ENCODE measurements at places on chromosomes 4 and X. TPM values are rescaled to one million over a fixed set of nuclear protein-coding genes. Genes with fewer than 3 reads are reported as not detected.

DNA sequence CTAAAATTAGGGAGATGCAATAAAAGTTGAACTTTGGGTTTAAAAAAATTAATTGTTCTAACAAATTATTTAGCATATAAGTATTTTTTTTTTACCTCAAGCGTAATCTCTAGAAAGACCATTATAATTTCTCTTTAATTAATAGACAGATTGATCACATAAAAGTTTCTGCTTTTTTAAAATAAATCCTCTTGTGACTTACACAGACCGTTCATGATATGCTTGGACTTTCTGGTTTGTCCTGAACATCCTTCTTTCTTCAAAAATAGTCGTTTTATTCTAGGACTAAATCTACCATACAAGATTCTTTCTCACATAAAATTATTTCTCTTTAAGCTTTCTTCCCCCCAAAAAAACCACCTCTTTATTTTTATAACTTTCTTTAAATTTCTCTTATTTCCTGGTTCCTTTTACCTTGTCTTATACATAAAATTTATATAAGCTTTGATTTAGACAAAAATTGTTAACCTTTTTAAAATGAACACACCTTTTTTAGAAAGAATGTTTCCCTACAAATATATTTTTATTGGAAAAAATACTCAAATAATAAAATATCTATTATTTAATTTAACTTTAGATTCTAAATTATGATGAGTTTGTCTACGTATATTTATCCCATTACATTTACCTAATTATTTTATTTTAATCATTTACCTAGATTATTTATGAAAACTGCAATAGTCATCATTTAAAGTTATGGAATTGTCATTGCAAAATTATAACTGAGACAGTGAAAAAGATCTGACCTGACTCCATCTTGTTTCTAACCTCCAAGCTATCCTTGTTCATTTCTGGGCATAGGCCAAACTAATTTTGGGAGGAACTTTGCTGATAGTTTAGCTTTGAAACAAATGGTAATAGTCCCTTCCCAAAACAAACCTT, 37.6 kb downstream of the PGRMC2 start:
- no peak overlapping the region for H3K4me3 ChIP-seq
- no peaks in the 10 kb centered on the region for H3K4me1 ChIP-seq
- peaks cover 20% of the 10 kb centered on the region for H3K27me3 ChIP-seq
- no peak overlapping the region for H3K27ac ChIP-seq
- no peaks in the 10 kb centered on the region for H3K36me3 ChIP-seq

DNA sequence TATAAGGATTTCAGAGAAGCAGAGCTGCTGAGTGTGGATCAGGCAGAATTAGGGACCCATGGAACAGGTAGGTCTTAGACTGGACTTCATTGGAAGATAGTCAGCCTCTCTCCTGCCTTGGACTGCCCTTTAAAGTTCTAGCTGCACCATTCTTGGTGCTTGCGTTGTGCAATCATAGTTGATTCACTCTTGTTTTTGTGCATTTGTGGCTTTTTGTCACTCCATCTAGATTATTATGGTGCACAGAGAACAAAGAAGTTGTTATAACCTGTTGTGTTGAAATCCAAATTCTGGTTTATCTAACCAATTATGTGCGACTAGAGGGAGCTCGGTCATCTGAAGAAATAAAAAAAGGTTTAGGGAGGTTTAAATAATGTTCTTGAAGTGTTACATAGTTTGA, 59.3 kb downstream of the JADE1 start:
- H3K4me3 ChIP-seq = no peak overlapping the region
- no peak for DNase-seq
- H3K27ac ChIP-seq = peak overlapping the region; percentile 18
- H3K4me1 ChIP-seq = peaks cover 9% of the 10 kb centered on the region

DNA sequence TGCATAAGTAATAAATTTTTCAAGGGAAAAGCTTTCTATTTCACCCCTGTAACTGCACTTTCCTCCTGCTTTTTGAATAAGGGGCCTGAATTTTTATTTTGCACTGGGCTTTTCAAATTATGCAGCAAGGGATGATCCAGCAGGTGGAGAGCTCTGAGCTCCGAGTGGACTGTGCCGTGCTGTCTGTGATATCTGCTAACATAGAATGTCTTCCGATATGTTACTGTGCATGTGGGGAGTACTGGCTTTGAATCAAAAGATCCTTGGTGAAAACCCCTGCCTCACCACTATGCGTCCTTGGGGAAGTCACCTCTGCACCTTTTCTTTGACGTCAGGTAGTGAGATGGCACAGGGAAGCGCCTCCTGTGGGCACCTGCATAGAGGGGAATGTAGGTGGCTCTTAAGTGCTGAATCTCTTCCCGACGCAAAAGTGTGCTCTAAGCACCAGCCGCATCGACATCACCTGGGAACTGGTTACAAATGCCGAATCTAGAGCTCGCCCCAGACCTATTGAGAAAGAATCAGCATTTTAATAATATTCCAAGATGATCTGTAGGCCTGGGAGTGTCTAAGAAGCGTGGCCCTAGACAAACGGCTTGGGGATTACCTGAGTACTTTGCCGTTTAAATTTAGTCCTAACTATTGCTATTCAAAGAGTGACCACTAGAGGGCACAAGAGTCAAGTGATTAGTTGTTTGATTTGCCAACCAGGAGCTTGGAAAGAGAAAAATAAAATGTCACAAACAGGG, 19.2 kb upstream of the WFS1 start:
- H3K27ac ChIP-seq = no peak overlapping the region
- H3K4me3 ChIP-seq = no peak overlapping the region
- H3K4me1 ChIP-seq = no peaks in the 10 kb centered on the region
- no peaks in the 10 kb centered on the region for H3K36me3 ChIP-seq

DNA sequence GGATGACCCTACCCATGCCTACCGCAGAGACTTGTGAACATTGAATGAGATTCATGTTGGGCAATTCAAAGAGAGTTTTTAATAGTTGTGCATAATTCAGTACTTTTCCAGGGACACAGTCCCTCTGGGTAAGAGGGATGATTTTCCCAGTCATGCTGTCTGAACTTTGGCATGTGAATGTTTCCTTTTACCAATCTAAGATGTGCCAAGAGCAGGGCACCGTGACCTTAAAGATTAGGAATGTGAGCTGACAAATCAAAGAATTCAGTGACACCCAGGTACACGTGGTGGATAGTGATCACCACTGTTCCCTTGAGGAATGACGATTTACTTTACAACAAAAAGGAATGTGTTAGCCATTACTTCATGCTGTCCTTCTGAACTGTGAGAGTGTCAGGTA, 515.6 kb downstream of the PPARGC1A start:
- H3K27ac ChIP-seq = no peak overlapping the region
- no peaks in the 10 kb centered on the region for H3K4me1 ChIP-seq
- no peak for DNase-seq
- H3K27me3 ChIP-seq = no peaks in the 10 kb centered on the region
- H3K4me3 ChIP-seq = no peak overlapping the region

The SUV39H1 gene
- 35.6 TPM for total RNA-seq

All from activated CD4-positive, alpha-beta memory T cell treated with anti-CD3 and anti-CD28 coated beads for 36 hours (primary cell).